ENCODE measurements at places on chromosomes 7 and 10. TPM values are rescaled to one million over a fixed set of nuclear protein-coding genes. Genes with fewer than 3 reads are reported as not detected.

LRIT1 gene
- not detected for total RNA-seq

ELFN1 gene
- 0.12 TPM for total RNA-seq

ITPRID1 gene
- total RNA-seq, result not detected

ACTL6B gene
- not detected for total RNA-seq

SND1 gene
- total RNA-seq, result 161 TPM

OR2A5 gene
- total RNA-seq, result not detected

SPDYE6 gene
- total RNA-seq, result not detected

CALCR gene
- not detected for total RNA-seq

PLXDC2 gene
- total RNA-seq, result 0.07 TPM

FAM13C gene
- total RNA-seq, result not detected

SRRM3 gene
- not detected for total RNA-seq

SPRN gene
- not detected for total RNA-seq

GNGT1 gene
- not detected for total RNA-seq

TRIM73 gene
- total RNA-seq, result 18.3 TPM

ACBD7 gene
- total RNA-seq, result 1.3 TPM

AKR1C2 gene
- total RNA-seq, result not detected

FLNC gene
- not detected for total RNA-seq

ADAM8 gene
- total RNA-seq, result 116 TPM

SLC39A12 gene
- total RNA-seq, result not detected

SNX10 gene
- 33.6 TPM for total RNA-seq

Data from B cell (primary cell).